Cerebellar nuclear complex (tissue), 1 donor: ENCODE measurements at places on chromosomes 7 and 10.

GRCh38 chr10:14056610-14057332 lies 274.0 kb downstream of the FRMD4A start:
- DNase-seq, result no peak

DNA sequence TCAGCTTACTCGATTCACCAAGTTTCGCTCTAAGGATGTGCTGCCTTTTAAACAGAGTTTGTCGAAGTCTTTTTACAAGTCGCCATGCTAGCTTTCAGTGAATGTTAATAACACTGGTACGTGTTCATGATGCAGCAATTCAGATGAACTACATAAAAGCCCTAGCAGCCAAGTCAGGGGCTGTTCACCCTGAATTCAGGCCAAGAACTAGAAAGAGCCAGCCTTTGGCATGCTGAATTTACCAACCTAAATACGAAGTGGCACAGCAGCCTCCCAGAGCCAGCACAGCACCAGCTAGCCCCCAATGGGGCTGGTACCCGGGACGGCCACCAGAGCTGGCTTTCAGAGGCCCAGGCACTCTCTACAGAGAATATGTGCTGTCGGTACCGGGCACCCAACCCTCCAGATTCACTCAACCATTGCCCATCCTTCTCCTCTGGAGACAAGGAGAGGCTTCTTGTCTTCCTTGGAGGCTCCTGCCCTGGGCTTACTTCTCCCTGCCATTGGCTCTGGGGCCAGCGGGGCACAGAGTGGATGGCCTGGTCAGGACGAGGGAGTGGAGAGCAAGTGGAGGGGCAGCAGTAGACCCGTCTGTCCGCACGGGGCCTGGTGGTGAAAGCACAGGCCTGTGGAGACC lies 64.2 kb downstream of the HIPK2 start:
- no peak for DNase-seq

- no peak for DNase-seq
Measured at GRCh38 chr7:155168597-155169480, 98.7 kb downstream of the HTR5A start.

- no peak for DNase-seq
Measured at GRCh38 chr7:111855161-111855841, 293.0 kb upstream of the IMMP2L start.

- DNase-seq, result no peak
Measured at GRCh38 chr7:98282703-98283102, 1.2 kb downstream of the BRI3 start.

DNA sequence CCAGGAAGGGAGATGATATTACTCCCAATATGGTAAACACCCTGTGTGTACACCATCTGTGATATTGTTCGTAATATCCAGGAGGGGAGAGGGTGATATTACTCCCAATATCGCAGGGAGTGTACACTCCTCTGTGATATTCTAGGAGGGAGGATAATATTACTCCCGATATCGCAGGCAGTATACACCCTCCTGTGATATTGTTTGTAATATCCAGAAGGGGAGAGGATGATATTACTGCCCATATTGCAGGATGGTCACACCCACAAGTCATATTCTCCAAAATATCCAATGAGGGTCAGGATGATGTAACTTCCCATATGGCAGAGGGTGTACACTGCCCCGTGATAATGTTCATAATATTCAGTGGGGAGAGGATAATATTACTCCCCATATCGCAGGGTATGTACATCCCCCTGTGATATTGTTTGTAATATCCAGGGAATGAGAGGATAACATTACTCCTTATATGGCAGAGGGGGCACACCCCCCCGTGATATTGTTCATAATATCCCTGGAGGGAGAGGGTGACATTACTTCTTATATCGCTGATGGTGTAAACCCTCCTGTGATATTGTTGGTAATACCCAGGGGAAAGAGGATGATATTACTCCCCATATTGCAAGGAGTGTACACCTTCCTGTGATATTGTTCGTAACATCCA lies 17.1 kb downstream of the AZGP1 start:
- DNase-seq, result no peak

GRCh38 chr7:57385668-57386067 lies 64.3 kb upstream of the ZNF716 start:
- DNase-seq, result no peak

DNA sequence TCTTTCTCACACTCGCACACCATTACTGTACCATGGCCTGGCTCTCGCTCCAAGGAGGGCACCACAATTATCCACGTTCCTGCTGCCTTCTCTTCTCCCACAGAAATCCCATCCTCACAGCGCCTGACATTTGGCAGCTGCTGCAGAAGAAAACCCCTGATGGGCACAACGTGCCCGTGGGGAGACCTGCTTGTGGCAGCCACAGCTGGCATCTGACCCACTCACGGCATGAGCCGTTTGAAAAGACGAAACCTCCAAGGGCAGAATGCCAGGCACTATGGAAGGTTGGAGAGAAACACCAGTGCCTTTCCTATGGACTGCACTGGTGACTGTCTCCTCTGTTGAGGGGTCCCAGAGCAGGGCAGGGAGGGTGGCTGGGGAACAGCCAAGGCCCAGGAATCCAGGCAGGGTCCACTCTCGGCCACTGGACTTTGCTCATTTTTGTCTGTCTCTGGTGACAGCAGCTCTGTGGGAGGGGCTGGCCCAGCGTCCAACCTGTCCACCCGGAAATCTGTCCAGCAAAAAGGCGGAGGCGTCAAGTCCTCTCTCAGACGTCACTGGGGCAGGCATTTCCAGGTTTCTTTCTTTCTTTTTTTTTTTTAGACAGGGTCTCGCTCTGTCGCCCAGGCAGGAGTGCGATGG lies 61.0 kb upstream of the MKRN1 start:
- no peak for DNase-seq
